ENCODE measurements at places on chromosomes 13 and 19.

DNA sequence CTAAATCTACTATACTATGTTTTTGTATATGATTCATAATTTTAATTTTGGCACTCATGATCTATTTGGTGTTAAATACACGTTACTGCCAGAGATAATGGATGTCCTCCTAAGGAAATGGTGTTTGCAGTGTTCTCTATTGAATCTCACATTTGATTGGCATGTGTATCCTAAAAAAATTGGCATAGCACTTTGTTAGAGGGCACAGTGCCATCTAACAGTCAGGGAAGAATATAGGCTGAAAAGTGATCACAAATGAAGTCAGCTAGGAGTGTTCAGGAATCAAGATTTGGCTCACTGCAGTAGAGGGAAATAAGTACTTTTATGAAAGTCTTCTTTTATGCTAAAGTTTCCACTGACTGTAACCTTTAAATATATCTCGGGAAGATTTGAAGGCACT is 624.6 kb downstream of the GPC6 start:
- no peak for DNase-seq

GRCh38 chr13:58056426-58056825 is 424.9 kb downstream of the PCDH17 start:
- peak; percentile 72 for DNase-seq

DNA sequence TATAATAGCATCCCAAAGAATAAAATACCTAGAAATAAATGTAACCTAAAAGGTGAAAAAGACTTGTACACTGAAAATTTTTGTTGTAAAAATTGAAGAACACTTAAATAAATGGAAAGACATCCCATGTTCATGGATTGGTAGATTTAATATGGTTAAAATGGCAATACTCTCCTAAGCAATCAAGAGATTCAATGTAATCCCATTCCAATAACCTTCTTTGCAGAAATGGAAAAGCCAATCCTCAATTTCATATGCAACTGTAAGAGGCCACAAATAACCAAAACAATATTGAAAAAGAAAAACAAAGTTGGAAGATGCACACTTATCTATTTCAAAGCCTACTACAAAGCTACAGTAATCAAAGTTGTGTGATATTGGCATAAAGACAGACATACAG is 17.7 kb downstream of the DZIP1 start:
- no peak for DNase-seq

GRCh38 chr19:18060472-18060871 is 26.3 kb downstream of the IL12RB1 start:
- no peak for DNase-seq
